ENCODE measurements at places on chromosomes 16 and 17. TPM values are rescaled to one million over a fixed set of nuclear protein-coding genes. Genes with fewer than 3 reads are reported as not detected.
A peak's percentile ranks its signal among the peaks of the same experiment; 100 is the strongest.

- DNase-seq: no peak
Observed at GRCh38 chr17:7854078-7854777, 638 bp upstream of the TMEM88 start.

GRCh38 chr17:36888236-36888951 is 48.9 kb upstream of the LHX1 start:
- DNase-seq: no peak

Gene CCL7
- not detected for total RNA-seq

DNA sequence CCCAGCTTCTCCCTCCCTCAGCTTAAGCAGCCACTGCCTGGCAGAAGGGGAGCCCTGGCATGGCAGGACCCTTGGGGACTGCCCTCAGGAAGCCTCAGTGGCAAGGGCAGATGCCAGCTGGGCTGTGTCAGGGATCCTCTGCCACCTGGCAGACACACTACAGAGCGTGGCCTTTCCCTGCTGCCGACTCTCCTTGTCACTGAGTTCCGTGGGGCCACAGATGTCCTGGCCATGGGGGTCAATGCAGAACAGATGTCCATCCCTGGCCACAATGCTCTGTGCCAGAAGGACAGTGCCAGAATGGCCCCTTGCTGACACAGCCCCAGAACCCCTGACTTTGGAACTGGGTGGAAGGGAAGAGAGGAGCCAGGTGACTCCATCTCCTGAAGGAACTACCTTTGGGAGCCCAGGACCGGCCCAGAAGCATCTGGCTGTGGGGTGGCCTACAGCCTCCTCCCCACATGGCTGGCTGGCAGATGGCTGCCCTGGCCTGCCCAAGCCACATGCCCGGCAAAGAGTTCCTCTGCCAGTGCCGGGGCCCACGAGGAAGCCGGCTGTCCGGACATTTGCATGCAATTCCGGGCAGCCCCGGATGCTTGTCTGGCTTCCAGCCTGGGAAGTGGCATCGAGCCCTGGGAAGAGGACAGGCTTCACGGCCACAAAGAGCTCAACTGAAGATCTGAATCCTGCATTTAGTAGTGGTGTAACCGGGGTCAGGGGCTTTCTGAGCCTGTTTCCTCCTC is 24.1 kb downstream of the NPTX1 start:
- no peak for DNase-seq

Gene TBC1D26
- 0.22 TPM for total RNA-seq

Gene RPS6KB1
- 200 TPM for total RNA-seq

DNA sequence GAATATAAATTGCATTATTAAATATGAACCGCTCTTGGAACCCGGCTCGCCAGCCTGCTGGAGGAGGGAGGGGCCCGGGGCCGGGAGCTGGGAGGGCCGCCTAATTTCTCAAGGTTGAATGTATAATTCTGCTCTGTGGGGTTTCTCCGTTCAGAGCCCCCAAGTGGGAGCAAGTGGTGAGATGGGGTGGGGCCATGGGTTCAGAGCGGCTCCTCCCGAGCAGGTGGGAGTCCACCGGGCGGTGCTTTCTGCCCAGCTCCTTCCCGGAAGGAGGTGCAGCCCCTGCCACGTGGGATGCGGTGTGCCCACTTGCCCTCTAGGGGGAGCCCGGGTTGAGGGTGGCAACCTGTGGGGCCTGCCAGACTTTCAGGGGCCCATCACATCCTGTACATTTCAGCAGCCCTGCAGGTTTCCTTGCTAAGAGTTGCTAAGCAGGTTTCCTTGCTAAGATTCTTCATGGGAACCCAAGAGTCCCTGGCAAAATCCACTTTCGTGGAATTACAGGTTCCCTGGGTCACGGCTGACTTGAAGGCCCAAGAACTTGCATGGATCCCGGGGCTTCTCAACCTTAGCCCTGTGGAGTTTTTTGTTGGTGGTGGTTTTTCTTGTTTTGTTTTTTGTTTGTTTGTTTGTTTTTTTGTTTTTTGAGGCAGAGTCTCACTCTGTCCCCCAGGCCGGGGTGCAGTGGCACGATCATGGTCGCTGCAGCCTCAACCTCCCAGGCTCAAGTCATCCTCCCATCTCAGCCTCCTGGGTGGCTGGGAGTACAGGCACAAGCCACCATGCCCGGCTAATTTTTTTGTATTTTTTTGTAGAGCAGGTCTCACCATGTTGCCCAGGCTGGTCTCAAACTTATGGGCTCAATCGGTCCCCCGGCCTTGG is 196.7 kb upstream of the GSE1 start:
- peak; percentile 63 for DNase-seq

DNA sequence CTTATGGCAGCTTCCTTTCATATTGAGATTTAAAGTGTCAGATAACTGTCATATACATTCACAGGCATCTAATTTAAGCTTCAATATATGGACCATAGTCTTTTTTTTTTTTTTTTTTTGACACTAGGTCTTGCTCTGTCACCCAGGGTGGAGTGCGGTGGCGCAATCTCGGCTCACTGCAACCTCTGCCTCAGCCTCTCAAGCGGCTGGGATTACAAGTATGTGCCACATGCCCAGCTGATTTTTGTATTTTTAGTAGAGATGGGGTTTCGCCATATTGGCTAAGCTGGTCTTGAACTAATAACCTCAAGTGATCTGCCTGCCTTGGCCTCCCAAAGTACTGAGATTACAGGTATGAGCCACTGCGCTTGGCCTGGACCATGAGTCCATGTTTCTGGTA is 13.6 kb downstream of the CEP95 start:
- DNase-seq: no peak

GRCh38 chr17:8658810-8659209 is 28.3 kb upstream of the MYH10 start:
- DNase-seq: no peak

Gene ST6GALNAC2
- 65.4 TPM for total RNA-seq

DNA sequence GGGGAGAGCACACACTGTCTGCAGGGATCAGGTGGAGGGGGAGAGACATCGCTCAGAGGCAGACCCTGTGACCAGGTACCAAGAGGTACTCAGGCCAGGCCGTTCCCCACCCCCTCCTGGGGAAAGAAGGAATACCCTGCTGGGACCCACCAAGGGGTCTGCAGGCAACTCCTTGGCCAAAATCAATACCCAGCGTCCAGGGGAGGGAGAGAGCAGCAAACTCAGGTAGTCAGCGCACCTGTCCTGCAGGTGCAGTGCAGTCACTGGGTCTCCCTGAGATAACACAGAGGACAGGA is 57.5 kb upstream of the DOC2B start:
- DNase-seq: no peak

All from thyroid gland (tissue), 4 donors.